Left colon (tissue), 2 donors: ENCODE measurements at places on chromosomes 2 and 18. TPM values are rescaled to one million over a fixed set of nuclear protein-coding genes. Genes with fewer than 3 reads are reported as not detected.

DNA sequence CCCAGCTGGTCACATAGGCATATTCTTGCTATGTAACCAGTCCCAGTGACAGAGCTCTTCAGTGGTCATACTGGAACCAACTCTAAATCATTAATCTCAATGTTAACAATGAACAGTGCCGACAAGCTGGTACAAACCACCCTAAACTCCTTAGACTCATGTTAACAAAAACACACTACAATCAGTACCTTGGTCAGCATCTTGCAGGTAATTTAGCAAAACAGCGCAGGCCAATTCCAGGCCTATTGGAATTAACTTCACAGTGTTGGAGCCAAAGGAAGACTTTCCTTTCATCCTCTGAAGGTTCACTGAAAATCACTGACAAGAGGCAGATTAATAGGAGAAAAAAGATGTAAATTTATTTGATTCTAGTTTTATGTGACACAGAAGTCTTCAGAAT lies 396.4 kb downstream of the PIK3C3 start:
- DNase-seq: no peak

DNA sequence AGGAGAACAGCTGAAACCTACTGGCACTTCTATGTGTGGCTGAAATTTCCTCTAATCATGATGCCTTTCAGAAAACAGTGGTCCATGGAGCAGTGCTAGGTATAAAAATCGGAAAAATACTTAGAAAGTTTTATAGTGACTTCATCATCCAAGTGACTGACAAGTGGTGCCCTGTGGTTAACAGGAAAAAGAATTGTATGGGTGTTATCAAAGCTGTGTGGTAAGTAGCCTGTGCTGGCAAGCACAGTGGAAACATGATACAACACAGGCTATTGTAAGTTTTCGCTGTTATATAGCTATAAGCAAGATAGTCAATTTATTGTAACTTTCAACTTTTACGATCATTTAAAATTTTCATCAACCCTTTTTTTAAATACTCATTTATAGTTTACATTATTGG lies 1599.7 kb upstream of the ZEB2 start:
- DNase-seq: no peak

SELENOI gene
- 44.5 TPM for total RNA-seq

- DNase-seq: no peak
These were observed 95.0 kb downstream of the TNFRSF11A start for GRCh38 chr18:62420151-62420512.

- no peak for DNase-seq
These were observed 6.2 kb upstream of the EHD3 start for GRCh38 chr2:31227711-31228125.

DNA sequence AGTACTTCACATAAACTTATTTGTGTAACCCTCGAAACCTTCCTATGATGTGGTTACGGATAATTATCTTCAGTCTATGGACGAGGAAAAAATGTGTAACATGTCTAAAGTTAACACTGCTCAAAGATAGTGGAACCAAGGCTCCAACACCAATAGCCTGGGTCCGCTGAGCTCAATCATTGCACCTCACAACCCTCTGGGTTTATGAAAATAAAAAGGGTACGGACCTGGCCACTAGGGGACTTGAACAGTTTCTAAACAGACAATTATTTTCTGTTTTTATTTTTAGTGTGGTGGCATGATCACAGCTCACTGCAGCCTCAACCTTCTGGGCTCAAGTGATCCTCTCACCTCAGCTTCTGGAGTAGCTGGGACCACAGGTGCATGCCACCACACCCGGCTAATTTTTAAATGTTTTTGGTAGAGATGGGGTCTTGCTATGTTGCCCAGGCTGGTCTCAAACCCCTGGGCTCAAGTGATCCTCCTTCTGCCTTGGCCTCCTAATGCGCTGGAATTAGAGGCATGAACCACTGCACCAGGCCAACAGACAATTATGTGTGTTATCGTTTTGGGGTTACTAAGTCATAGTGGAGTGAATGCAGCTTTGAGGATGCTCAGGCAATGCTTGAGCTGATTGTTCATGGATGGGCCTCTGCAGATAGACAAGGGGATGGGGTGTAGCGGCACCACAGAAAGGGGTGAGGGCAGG lies 10.1 kb downstream of the CASP8 start:
- no peak for DNase-seq

GRCh38 chr18:29711932-29712331 lies 1330.6 kb downstream of the DSC3 start:
- no peak for DNase-seq
